Stimulated activated CD4-positive, alpha-beta T cell treated with anti-CD3 and anti-CD28 coated beads, Interleukin-12 subunit alpha, Interleukin-12 subunit beta, amount 100 ng/mL, for 24 hours (primary cell): ENCODE measurements at places on chromosomes 7 and 10.

DNA sequence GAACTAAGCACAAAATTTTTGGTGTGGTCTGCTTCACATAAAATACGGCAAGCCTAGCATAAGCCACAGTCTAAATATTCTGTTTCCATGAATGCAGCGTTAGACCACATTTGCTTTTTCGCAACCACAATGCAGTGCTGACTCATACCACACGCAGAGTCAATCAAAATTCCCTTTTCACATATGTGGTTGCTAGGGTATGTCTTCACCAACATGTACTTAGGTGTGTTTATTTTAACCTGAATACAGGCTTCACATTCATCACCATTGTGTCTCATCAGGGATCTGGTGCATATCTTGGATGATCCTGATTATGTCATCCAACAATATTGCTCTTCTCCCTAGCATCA is 90.8 kb downstream of the CHN2 start:
- no peak for DNase-seq

DNA sequence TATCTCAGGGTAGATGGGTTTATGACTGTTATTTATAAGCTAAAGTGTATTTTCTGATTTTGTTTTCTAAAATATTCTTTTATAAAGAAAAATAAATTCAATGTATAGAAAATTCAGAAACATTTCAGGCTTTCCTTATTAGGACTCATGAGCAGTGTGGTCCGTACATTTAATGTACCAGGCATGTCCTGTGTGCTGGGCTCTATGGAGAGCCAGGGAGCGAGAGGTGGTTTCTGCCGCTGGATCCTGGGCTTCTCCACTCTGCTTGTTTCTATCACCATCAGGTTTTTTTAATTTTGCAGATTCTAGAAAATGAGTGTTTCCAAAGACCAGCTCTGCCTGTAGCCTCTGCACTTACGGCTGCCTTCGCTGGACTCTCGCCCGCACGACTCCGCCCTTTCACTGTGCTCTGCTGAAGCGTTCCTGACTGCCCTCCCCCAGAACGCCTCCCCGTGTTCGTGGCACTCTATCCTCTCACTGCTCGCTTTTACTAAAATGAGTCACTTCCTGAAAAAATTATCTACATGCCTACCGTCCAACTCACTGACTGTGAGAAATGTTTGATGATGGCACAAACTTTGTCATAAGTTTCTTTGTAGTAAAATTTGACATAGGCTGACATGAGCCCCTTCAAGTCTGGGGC is 188.5 kb downstream of the ZMYND11 start:
- no peak for DNase-seq

DNA sequence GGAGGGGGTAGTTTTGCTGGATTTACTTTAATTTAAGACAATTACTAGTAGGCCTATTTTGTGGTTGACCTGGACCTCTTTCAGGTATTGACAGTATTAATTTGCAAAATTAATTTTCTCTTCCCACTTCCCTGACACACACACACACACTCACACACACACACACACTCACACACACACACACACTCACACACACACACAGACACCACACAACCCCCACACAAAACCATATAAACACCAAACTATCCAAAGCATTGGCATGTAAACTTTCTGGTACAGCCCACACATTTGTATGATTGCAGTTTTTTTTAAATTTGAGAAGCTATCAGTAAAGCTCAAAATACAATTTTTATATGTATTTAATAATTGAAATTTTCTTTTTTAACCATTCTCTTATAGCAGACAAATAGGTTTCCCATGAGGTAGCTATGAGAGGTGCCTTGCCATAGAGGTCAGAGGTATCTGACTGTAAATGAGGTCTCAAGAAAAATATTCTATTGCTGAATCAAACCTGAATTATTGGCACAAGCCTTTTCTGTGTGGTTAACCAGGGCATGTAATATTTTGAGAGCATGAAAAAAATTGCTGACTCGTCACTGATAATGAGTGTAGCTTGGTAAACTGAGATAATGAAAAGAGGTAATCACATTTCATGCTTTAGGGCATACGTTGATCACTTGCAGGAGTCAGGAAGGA is 306.5 kb downstream of the GATA3 start:
- DNase-seq, result no peak

DNA sequence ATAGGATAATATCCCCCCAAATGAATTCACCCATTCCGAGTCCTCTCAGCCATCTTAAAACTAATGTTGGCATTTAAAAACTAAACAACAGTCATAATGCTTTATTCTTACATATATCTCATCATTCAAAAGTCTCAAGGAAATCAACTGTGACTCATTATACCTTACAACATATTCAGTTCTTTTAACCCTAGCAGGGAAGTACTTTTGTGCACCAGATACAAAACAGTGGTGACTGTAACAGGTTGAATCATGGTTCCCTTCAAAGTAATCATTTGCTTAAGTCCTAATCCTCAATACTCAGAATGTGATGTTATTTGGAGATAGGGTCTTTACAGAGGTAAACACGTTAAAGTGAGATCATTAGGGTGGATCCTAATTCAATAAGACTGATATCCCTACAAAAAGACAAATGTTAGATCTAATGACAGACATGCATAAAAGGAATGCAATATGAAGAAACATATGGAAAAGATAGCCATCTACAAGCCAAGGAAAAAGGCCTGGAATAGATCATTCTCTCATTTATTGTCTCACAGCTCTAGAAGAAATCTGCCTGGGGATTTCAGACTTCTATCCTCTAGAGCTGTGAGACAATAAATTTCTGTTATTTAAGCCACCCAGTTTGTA is 42.3 kb downstream of the RELN start:
- no peak for DNase-seq

GRCh38 chr7:131090188-131090587 is 237.5 kb upstream of the MKLN1 start:
- DNase-seq, result no peak
